ENCODE measurements at places on chromosomes 1 and 21.

DNA sequence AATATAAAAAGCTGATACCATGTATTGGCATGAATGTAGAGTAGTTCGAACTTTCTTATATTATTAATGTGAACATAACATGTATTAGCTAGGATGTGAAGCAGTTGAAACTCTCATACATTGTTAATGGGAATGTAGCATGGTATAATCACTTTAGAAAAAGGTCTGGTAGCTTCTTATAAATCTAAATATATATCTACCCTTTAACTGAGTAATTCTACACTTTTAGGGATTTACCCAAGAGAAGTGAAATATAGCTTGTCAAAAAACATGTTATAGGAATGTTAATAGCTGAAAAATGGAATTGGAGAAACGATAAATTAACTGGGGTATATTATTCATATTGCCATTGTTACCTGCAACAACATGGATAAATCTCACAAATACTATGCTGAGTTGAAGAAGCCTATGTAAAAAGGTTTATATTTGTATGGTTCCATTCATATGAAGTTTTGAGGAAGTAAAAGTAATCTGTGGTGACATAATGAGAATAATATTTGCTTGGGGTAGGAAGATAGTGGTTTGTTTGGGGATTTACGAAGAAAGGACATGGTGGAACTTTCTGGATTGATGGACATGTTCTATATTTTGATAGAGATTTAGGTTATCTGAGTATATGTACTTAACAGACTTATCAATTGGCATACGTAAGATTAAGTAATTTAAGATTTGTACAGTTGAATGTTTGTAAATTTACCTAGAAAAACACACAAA lies 76.6 kb downstream of the MAST2 start:
- no peak overlapping the region for H3K27ac ChIP-seq
- DNase-seq = no peak
- no peaks in the 10 kb centered on the region for H3K27me3 ChIP-seq
- H3K4me1 ChIP-seq = no peaks in the 10 kb centered on the region
- no peaks in the 10 kb centered on the region for H3K36me3 ChIP-seq

GRCh38 chr1:83027511-83027910 lies 971.4 kb downstream of the TTLL7 start:
- no peak for DNase-seq
- no peaks in the 10 kb centered on the region for H3K36me3 ChIP-seq
- peaks cover 4% of the 10 kb centered on the region for H3K4me1 ChIP-seq
- H3K27me3 ChIP-seq = no peaks in the 10 kb centered on the region

DNA sequence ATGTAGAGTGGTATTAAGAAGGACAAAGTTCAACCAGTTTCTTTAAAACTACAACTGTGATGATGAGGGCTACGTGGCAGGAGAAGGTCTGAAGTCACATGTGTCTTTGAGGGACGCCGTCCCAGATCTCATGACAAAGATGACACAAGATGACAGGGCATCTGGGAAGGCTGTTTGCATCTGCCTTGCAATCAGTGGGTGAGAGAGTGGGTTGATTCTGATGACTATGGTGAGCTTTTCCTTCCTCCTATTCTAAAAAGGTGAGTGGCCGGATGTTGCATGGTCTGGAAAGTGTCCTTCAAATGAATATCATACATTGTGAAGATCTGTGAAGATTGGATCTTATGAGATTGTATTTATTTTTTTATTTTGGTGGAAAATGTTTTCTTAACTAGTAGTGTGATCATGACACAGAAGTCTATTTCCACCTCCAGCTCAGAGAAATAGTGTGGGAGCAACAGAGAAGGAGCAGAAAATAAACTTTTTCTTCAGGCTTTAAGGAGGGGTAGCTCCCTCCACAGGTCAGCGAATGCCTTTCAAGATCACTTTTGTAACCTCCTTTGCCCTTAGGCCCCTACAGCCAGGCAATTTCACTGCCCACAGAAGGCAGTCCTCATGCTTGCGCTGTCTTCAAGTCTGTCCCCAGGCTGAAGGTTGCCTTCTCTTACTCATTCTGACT lies 76.0 kb upstream of the ATF3 start:
- no peaks in the 10 kb centered on the region for H3K27me3 ChIP-seq
- H3K36me3 ChIP-seq = no peaks in the 10 kb centered on the region
- no peak overlapping the region for H3K4me3 ChIP-seq
- no peak for DNase-seq

DNA sequence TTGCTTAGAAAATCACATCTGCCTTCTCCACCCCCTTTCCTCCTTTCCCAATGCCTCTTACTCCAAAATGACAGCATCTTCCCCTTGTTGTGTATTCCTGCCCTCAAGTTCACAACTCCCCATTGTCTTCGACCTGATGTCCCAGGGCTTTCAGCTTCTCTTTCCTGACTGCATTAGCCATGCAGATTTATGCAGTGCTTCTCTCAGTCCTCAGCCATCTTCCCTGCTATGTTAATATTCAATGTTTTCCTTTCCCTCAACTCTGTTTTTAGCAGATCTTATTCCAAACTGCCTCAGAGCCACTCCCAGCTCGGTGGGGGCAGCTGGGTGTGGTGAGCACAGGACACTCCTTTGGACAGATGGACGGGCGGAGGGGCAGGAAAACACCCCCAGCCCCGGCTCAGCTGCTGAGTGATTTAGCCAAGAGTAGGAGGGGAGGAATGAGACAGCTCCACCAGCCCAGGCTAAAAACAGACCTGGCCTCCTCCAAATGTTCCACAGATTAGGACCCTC lies 71.0 kb downstream of the CD2 start:
- DNase-seq = no peak
- no peaks in the 10 kb centered on the region for H3K36me3 ChIP-seq
- H3K27me3 ChIP-seq = no peaks in the 10 kb centered on the region
- H3K4me1 ChIP-seq = no peaks in the 10 kb centered on the region

- H3K4me3 ChIP-seq = no peak overlapping the region
- no peaks in the 10 kb centered on the region for H3K4me1 ChIP-seq
- H3K27ac ChIP-seq = no peak overlapping the region
- no peaks in the 10 kb centered on the region for H3K27me3 ChIP-seq
- no peak for DNase-seq
Measured at GRCh38 chr1:241138248-241138647, 218.8 kb downstream of the RGS7 start.
